ENCODE measurements at places on chromosomes 6 and 20. TPM values are rescaled to one million over a fixed set of nuclear protein-coding genes. Genes with fewer than 3 reads are reported as not detected.

DNA sequence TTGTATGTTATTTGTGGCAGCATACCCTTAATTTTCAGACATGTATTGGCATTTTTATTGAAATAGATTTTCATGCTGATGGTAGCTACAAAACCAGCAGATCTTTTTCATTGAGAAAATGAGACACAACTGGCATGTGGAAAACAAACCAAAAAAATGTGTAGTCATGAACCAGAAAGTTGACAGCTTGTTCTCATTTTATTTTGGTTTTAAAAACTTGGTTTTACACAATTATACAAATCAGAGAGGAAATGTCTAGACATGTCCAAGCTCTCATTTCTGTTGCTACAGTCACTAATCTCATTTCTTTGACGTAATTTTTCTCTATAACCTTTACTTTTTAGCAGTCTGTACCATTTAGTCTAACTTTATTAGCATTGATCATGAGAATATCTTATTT is 85.4 kb downstream of the GRIK2 start:
- no peaks in the 10 kb centered on the region for H3K27me3 ChIP-seq
- H3K4me3 ChIP-seq, result no peak overlapping the region
- H3K4me1 ChIP-seq, result no peaks in the 10 kb centered on the region
- DNase-seq, result no peak

DNA sequence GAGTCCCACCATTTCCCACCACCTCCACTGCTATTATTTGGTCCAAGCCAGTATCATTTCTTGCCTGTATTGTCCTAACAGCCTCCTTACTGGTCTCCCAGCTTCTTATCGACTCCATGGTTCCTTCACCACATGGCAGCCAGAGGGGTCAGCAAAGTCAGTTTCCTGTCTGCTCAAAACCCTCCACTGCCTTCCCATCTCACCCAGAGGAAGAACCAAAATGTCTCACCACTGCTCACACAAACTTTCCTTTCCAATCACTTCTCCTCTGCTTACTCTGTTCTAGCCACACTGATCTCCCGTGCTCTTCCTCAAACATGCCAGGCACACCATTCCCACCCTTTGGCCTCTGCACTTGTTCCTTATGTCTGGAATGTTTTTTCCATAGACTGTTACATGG is 39.7 kb downstream of the BCL2L1 start:
- no peak overlapping the region for H3K4me3 ChIP-seq
- no peak for DNase-seq
- H3K36me3 ChIP-seq, result peaks cover 3% of the 10 kb centered on the region
- no peak overlapping the region for H3K27ac ChIP-seq
- H3K4me1 ChIP-seq, result peaks cover 41% of the 10 kb centered on the region

- no peaks in the 10 kb centered on the region for H3K4me1 ChIP-seq
- no peak overlapping the region for H3K27ac ChIP-seq
- no peak for DNase-seq
- no peaks in the 10 kb centered on the region for H3K36me3 ChIP-seq
- H3K4me3 ChIP-seq, result no peak overlapping the region
These were observed 597.9 kb downstream of the EPM2A start for GRCh38 chr6:145137425-145137824.

- no peaks in the 10 kb centered on the region for H3K27me3 ChIP-seq
- DNase-seq, result no peak
- H3K4me1 ChIP-seq, result no peaks in the 10 kb centered on the region
- H3K36me3 ChIP-seq, result no peaks in the 10 kb centered on the region
- no peak overlapping the region for H3K4me3 ChIP-seq
These were observed 175.9 kb upstream of the SCGN start for GRCh38 chr6:25476126-25476525.

SLC35B2 gene
- 19.6 TPM for total RNA-seq

DNA sequence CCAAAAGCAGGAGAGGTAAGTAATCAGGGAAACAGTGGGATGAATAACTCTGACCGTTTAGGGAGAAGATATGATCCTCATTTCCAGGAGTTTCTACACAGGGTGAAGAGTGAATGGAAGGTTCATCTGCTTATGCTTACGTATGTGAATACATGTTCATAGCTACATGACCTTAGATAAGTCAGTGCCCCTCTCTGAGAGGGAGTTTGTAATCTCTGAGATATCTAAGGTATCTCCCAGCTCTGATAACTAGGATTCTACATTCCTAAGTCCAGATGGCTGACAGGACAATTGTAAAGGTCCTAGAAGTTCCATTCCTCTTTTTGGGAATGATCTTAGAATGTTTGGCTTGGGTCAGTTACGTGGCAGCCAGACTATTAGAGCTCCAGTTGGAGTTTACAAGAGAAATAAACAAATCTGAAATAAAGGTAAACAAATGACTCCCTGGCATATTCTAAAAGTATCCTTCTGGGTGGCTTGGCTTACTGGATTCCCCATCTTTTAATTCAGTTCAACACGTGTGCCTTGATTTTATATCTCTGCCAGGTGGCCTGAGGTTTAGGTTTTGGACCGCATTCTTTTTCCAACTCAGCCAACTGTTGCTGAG is 15.8 kb downstream of the PROCR start:
- no peak for DNase-seq
- no peak overlapping the region for H3K27ac ChIP-seq
- H3K27me3 ChIP-seq, result no peaks in the 10 kb centered on the region
- no peak overlapping the region for H3K4me3 ChIP-seq
- no peaks in the 10 kb centered on the region for H3K36me3 ChIP-seq

DNA sequence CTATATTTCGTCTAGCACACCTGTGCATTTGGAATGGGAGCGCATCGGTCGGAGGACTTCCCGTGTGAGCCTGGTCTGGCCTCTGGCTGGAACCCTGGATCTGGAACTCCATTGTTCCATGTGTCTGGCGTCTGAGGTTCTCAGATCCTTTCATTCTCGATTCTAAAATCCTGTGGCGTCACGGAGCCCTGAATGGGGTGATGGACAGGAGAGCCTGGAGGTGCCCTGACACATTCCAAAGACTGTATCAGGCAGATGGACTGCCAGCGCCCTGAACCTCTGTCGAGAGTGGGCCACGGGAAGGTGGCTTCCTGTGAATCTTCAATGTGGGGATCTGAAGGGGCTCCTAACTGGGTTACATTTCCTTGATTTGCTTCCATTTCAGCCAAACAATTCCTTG is 20.6 kb downstream of the MYH7B start:
- no peaks in the 10 kb centered on the region for H3K36me3 ChIP-seq
- H3K27ac ChIP-seq, result no peak overlapping the region
- H3K4me1 ChIP-seq, result no peaks in the 10 kb centered on the region
- no peak for DNase-seq
- no peak overlapping the region for H3K4me3 ChIP-seq
- H3K27me3 ChIP-seq, result no peaks in the 10 kb centered on the region

NOTCH4 gene
- total RNA-seq, result 18.2 TPM

SYNDIG1 gene
- 3.2 TPM for total RNA-seq

GRCh38 chr6:67121115-67121514 is 1414.1 kb upstream of the EYS start:
- DNase-seq, result no peak
- no peaks in the 10 kb centered on the region for H3K36me3 ChIP-seq
- no peak overlapping the region for H3K4me3 ChIP-seq
- H3K4me1 ChIP-seq, result no peaks in the 10 kb centered on the region
- H3K27me3 ChIP-seq, result no peaks in the 10 kb centered on the region
- no peak overlapping the region for H3K27ac ChIP-seq

DNA sequence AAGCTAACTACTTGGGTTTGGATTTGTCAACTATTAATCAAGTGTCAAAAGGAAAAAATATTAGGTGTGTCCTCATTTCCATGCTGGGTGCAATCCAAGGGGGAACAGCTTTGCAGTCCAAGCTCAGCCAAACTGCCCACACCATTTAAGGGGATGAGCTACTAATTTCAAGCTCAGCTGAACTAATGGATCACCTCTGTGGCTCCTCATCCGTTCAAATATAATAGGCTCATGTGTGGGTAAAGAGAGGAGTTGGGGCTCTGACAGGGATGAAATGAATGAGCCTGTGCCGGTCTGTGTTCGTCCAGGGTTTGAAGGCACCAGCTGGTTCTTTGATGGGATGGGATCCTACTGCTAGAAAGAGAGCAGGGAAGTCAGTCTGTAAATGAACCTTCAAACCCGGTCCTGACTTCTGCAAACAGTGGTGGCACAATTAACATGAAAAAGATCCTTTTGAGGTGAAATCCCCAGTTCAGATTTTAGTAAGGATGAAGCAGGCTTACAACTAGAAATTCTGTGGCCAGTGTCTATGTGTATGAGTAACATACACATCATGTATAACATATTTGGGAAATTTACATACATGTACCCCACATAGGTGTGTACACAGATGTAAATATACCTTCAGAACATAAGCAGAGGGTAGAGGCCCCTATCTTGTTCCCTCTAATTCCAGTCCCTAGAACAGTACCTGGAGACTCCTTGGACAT is 41.9 kb downstream of the TTI1 start:
- H3K4me1 ChIP-seq, result peaks cover 35% of the 10 kb centered on the region
- H3K36me3 ChIP-seq, result no peaks in the 10 kb centered on the region
- DNase-seq, result no peak

PDE10A gene
- total RNA-seq, result 15.0 TPM

DNA sequence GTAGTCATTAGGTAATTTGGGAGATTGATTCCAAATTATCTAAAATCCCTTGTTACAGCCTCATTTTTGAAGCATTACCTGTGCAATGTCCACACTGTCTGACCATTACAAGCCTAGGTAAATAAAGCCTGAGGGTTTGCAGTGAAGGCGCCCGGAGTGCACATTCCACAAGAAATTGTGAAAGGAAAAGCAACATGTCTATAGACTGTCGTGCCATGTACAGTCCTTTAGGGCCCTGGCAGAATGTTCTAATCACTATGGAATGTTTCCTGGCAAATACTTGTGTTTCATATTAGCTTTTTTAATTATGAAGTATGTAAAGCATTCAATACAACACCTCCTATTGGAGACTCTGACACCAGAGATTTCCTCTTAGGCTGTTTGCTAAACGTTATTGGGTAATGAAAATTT is 28.9 kb downstream of the PREP start:
- H3K4me3 ChIP-seq, result no peak overlapping the region
- H3K36me3 ChIP-seq, result no peaks in the 10 kb centered on the region
- peaks cover 11% of the 10 kb centered on the region for H3K4me1 ChIP-seq
- no peak overlapping the region for H3K27ac ChIP-seq
- DNase-seq, result no peak

DNA sequence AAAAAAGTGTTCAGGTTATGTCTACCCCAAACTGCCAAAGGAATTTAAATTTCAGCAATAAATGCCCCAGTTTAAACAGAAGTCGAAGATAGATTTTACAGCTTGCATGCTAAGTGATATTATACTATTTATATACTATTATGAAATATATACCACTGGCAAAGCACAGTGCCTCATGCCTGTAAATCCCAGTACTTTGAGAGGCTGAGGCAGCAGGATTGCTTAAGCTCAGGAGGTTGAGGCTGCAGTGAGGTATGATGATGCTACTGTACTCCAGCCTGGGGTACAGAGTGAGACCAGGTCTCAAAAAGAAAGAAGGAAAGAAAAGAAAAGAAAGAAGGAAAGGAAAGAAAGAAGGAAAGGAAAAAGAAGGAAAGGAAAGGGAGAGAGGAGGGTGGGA is 102.1 kb downstream of the MTFR2 start:
- no peak for DNase-seq
- H3K36me3 ChIP-seq, result no peaks in the 10 kb centered on the region
- H3K4me1 ChIP-seq, result no peaks in the 10 kb centered on the region
- H3K27me3 ChIP-seq, result no peaks in the 10 kb centered on the region
- H3K4me3 ChIP-seq, result no peak overlapping the region

DNA sequence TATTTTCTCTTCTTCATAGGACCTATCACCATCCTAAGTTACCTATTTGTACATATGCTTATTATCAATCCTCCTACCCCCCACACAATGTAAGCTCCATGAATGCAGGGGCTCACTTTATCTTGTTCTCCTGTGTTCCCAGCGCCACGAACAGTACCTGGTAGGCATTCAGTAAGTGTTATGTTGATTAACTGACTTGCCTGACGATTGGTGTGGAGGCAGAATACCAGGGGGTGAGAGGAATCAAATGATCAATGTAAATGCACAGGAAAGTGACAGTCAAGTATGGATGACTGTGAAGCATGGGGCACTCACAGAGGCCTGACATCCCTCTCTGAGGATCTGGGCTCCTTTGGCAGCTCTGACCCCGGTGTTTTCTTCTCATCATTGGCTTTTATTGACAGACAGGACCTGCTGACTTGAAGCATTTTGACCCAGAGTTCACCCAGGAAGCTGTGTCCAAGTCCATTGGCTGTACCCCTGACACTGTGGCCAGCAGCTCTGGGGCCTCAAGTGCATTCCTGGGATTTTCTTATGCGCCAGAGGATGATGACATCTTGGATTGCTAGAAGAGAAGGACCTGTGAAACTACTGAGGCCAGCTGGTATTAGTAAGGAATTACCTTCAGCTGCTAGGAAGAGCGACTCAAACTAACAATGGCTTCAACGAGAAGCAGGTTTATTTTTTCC is 6.1 kb upstream of the IFT52 start:
- no peak overlapping the region for H3K4me3 ChIP-seq
- H3K27ac ChIP-seq, result no peak overlapping the region
- H3K27me3 ChIP-seq, result no peaks in the 10 kb centered on the region
- no peaks in the 10 kb centered on the region for H3K36me3 ChIP-seq
- H3K4me1 ChIP-seq, result peaks cover under 1% of the 10 kb centered on the region

- no peaks in the 10 kb centered on the region for H3K36me3 ChIP-seq
- H3K27me3 ChIP-seq, result no peaks in the 10 kb centered on the region
- peaks cover 8% of the 10 kb centered on the region for H3K4me1 ChIP-seq
- no peak for DNase-seq
- H3K4me3 ChIP-seq, result no peak overlapping the region
These were observed 3.8 kb upstream of the PFDN4 start for GRCh38 chr20:54204063-54204462.

- no peak overlapping the region for H3K27ac ChIP-seq
- H3K36me3 ChIP-seq, result no peaks in the 10 kb centered on the region
- no peaks in the 10 kb centered on the region for H3K4me1 ChIP-seq
- DNase-seq, result no peak
- no peak overlapping the region for H3K4me3 ChIP-seq
These were observed 93.3 kb downstream of the EDN1 start for GRCh38 chr6:12383448-12383847.

GRCh38 chr6:90241229-90241880 is 55.3 kb downstream of the BACH2 start:
- no peaks in the 10 kb centered on the region for H3K36me3 ChIP-seq
- no peaks in the 10 kb centered on the region for H3K4me1 ChIP-seq
- H3K27ac ChIP-seq, result no peak overlapping the region
- DNase-seq, result no peak

DNA sequence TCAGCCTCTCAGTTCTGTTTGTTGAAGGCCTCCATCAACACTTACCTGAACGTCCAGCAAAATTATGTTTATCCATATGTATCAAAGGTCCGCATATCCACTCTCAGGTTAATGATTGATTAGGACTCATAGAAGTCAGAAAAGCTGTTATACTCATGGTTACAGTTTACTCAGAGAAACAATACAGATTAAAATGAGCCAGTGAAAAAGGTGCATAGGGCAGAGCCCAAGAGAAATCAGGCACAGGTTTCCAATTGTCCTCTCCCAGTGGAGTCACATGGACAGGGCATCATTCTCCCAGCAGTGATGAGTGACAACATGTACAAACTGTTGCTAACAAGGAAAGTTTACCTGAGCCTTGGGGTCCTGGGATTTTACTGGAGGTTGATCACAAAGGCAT is 36.2 kb downstream of the THEMIS start:
- H3K4me1 ChIP-seq, result no peaks in the 10 kb centered on the region
- DNase-seq, result no peak
- H3K27me3 ChIP-seq, result no peaks in the 10 kb centered on the region
